ENCODE measurements at places on chromosomes 2 and 18. TPM values are rescaled to one million over a fixed set of nuclear protein-coding genes. Genes with fewer than 3 reads are reported as not detected.

DNA sequence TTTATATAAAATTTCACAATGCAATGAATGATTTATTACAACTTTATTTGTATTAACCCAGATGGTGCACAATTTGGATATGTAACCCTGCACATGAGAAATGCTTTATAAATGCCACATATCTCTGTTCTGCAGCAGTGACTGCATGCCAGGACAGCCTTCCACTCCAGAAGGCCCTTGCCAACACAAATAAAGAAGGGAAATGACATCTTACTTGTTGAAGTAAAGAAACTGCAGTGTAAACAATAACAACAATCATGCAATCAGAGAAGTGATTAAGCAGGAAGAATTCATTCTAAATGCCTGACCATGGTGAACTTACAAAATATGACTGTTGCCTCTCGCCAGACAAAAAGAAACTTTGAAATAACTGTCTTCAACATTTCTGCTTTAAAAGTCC is 129.9 kb upstream of the CHST9 start:
- H3K4me3 ChIP-seq: no peak overlapping the region
- DNase-seq: peak; percentile 63
- H3K36me3 ChIP-seq: no peaks in the 10 kb centered on the region
- H3K27ac ChIP-seq: no peak overlapping the region
- H3K4me1 ChIP-seq: no peaks in the 10 kb centered on the region

- H3K27me3 ChIP-seq: no peaks in the 10 kb centered on the region
- peaks cover 4% of the 10 kb centered on the region for H3K4me1 ChIP-seq
- peaks cover 55% of the 10 kb centered on the region for H3K36me3 ChIP-seq
- DNase-seq: no peak
- peak overlapping the region; percentile 90 for H3K4me3 ChIP-seq
- H3K27ac ChIP-seq: no peak overlapping the region
Measured at GRCh38 chr2:241689306-241689705, 2.7 kb upstream of the DTYMK start.

DNA sequence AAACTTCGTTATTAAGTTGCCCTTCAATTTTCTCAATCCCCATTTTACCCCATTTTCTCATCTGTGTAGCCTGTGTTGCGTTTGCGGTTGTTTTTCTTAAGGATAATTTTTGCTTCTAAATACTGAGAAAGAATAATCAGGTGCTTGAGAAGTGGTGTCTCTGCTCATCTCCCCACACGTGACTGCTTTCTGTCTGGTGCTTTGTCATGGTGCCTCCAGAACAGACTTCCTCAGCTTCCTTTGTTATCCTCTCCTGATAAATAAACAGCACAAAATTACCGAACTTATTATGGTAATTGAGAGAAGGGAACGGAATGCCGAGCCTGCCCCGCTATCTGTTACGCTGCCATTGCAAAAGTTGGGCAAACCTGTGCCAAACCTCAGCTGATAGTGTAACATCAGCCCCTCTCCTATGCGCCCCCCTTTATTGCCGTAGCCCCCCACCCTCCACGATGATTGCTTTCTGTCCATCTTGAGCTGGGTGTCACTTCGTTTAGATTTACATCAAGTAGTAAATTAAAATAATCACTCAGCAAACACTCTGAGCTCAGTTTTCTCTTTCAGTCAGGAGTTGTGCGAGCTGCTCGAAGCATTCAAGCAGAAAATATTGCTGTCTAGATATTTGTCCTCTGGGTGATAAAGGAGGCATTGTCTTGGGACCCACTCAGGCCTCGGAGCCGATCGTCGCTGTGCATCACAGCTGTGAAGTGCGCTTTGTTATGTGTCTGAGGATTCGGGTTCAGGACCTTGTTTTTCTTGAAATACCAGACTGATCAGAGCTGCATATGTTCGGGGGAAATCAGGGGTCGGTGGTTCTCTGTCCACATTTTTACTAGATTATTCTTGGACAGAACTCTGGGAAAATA is 1008.5 kb upstream of the FANCL start:
- DNase-seq: no peak
- H3K27me3 ChIP-seq: no peaks in the 10 kb centered on the region
- no peak overlapping the region for H3K27ac ChIP-seq
- H3K4me1 ChIP-seq: peaks cover 6% of the 10 kb centered on the region
- no peaks in the 10 kb centered on the region for H3K36me3 ChIP-seq
- H3K4me3 ChIP-seq: no peak overlapping the region

- H3K27ac ChIP-seq: no peak overlapping the region
- peak; percentile 38 for DNase-seq
- no peaks in the 10 kb centered on the region for H3K36me3 ChIP-seq
- peaks cover 15% of the 10 kb centered on the region for H3K4me1 ChIP-seq
- peak overlapping the region; percentile 13 for H3K4me3 ChIP-seq
- peaks cover 12% of the 10 kb centered on the region for H3K27me3 ChIP-seq
Measured at GRCh38 chr2:106197878-106198277, 3.8 kb upstream of the UXS1 start.

CCDC102B gene
- 3.5 TPM for total RNA-seq

DNA sequence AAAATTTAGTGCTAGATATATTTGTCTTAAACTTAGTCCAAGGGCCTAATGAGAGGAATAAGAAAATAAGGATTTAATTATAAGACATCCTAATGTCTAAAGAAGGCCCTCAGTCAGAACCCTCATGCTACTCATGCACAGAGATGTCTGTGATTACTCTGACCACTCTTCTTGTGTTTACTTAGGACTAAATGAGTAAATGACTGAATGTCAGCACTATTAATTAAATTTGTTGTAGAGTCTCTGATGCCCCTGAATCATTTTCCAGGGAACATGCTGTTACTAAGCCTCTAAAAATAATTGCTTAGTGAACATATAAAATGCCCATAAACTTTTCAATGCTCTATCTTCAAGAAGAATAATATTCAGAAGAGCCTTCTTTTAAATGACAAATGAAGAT is 32.4 kb downstream of the GULP1 start:
- no peaks in the 10 kb centered on the region for H3K36me3 ChIP-seq
- H3K27me3 ChIP-seq: no peaks in the 10 kb centered on the region
- no peak overlapping the region for H3K4me3 ChIP-seq
- H3K27ac ChIP-seq: no peak overlapping the region
- no peak for DNase-seq

CDCA7 gene
- total RNA-seq: 6.2 TPM

- H3K27ac ChIP-seq: no peak overlapping the region
- DNase-seq: peak; percentile 38
- no peak overlapping the region for H3K4me3 ChIP-seq
- peaks cover 51% of the 10 kb centered on the region for H3K36me3 ChIP-seq
Measured at GRCh38 chr2:113962692-113963480, 73.0 kb downstream of the ACTR3 start.

GRCh38 chr2:1553671-1554295 is 140.5 kb downstream of the TPO start:
- H3K4me1 ChIP-seq: peaks cover 6% of the 10 kb centered on the region
- no peak overlapping the region for H3K27ac ChIP-seq
- DNase-seq: no peak
- no peak overlapping the region for H3K4me3 ChIP-seq
- no peaks in the 10 kb centered on the region for H3K36me3 ChIP-seq

DNA sequence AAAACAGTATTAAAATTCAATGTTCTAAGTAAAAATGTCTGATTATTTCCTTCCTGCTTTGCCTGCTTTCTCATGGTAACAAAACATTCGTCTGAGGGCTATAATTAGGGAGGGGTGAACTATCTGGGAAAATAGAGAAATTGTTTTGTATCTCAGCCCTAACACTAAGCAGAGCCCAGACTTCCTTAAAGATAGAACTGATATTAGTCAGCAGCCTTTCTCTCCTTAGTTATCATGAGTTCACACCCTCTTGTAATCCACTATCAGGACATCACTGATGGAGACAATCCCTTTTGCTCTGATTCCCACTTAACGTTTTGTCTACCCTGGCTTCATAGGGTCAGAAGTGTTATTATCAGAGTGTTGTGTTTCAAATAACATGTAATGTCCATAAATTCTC is 701.1 kb upstream of the ZEB2 start:
- no peak for DNase-seq
- no peaks in the 10 kb centered on the region for H3K27me3 ChIP-seq
- no peak overlapping the region for H3K27ac ChIP-seq

DNA sequence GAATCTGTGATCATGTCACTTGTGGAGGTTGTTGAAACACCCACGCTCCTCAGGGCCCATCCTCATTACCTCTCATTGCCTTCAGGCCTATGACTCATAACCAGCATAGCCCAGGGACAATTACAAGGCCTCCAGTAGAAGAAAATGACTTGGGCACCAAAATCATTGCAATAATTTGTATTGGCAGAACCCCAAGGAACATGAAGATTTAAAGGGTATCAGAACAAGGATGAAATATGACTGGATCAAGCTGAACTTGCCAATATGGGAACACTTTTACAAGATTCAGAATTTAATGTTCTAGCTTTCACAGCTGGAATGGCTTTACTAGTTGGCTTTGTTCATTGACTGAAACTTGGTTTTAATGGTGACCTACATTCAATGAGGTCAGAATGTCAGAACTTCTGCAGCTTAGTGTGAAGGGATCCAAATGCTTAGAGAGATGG is 156.4 kb downstream of the COPS8 start:
- peak overlapping the region; percentile 31 for H3K27ac ChIP-seq
- no peaks in the 10 kb centered on the region for H3K27me3 ChIP-seq
- H3K4me1 ChIP-seq: peaks cover 39% of the 10 kb centered on the region
- H3K36me3 ChIP-seq: peaks cover 6% of the 10 kb centered on the region

DNA sequence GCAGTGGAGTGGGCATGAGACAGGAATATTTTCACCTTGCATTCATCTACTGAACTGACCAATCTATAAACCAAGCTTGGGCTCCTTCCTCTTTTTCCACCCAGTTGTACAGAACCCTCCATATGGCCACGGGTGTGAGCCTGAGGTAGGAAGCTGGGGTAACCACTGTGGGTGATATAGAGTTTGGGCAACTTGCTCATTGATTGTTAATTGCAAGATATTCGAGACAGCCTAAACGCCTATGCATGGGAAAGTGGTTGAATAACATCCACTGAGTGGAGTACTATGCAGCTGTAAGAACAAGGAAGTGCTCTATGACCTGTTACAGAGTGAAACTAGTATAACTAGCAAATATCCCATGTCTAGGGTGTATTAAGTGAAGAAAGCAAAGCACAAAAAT is 7.3 kb upstream of the VAPA start:
- H3K4me1 ChIP-seq: peaks cover 10% of the 10 kb centered on the region
- DNase-seq: no peak
- H3K36me3 ChIP-seq: no peaks in the 10 kb centered on the region
- H3K27me3 ChIP-seq: no peaks in the 10 kb centered on the region

DNA sequence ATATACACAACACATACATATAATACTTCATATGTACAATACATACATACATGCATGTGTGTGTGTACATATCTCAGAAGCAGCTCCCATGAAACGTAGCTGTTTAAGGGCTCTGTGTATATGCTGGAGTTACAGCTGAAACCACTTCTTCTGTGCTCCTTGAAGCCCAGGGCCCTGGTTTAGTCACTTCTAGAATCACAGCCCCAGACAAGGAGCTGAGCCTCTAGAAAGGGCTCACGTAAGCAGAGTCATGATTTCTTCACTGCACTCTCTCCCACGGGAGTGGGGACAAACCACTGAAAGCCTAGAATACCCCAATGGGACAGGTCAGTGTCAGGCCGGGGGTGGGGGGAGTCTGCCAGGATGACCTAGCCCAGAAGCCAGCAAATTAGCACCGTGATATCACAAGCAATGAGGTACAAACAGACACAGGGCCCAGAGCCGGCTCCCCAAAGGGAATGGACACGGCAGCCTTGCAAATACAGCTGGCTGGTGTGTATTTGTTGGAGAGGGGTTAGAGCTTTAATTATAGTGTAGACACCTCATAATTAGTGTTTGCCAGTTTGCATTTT is 90.3 kb downstream of the C1QL2 start:
- no peak for DNase-seq
- peaks cover 6% of the 10 kb centered on the region for H3K4me1 ChIP-seq
- H3K36me3 ChIP-seq: no peaks in the 10 kb centered on the region
- no peaks in the 10 kb centered on the region for H3K27me3 ChIP-seq
- no peak overlapping the region for H3K4me3 ChIP-seq

- peaks cover 53% of the 10 kb centered on the region for H3K4me1 ChIP-seq
- DNase-seq: peak; percentile 68
- H3K27me3 ChIP-seq: no peaks in the 10 kb centered on the region
- H3K36me3 ChIP-seq: no peaks in the 10 kb centered on the region
Measured at GRCh38 chr2:47189635-47190034, 34.5 kb upstream of the STPG4 start.

DNA sequence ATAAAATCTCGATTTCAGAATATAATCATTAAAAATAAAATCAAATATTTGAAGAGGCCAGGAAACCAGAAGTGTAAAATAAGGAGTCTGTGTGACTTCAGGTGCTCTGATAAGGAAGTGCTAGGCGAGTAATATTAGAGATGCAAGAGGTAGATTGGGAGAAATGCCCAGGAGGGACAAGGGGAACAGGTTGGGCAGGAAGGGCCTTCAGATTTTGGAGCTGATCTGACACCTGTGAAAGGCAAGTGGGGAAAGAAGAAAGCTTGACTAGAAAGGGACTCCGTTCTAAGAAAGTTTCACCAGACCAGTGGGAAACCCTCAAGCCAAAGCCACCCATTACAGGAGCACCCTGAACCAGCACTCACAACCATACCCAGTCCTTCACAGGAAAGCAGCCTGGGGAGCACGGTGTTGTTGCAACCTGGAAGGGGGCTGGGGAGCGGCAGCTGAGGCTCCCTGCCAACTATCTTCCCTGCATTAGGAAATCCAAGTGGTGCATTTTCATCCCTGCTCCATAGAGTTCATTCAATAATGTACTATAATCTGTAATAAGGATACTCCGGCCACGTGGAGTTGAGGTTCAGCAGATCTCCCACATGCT is 57.5 kb upstream of the GREB1L start:
- H3K27me3 ChIP-seq: no peaks in the 10 kb centered on the region
- no peaks in the 10 kb centered on the region for H3K36me3 ChIP-seq
- no peaks in the 10 kb centered on the region for H3K4me1 ChIP-seq
- no peak overlapping the region for H3K27ac ChIP-seq
- DNase-seq: no peak

DNA sequence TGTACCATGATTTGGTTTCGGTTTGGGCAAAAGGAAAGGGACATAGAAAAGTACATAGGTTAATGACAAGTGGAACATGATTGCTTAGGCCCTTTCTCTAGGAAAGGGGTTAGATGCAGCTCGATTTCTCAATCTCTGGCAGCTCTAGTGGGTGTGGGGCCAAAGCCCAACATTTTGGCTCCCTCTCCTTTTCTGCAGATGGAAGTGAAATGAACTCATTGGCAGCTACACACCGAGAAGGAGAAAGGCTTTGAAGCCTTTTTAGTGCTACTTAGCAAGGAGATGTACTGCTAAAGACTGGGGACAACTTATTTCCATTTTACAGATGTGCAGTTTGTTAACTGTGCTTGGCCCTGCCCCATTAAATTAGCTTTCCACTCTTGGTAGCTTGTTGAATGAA is 93.8 kb downstream of the LYPD6B start:
- no peak overlapping the region for H3K4me3 ChIP-seq
- no peaks in the 10 kb centered on the region for H3K27me3 ChIP-seq
- H3K4me1 ChIP-seq: no peaks in the 10 kb centered on the region

MARCHF4 gene
- total RNA-seq: 0.17 TPM

- no peaks in the 10 kb centered on the region for H3K27me3 ChIP-seq
- no peak overlapping the region for H3K27ac ChIP-seq
- no peak for DNase-seq
- peaks cover 17% of the 10 kb centered on the region for H3K4me1 ChIP-seq
Measured at GRCh38 chr2:204487447-204488229, 57.6 kb upstream of the PARD3B start.

- peaks cover 15% of the 10 kb centered on the region for H3K27me3 ChIP-seq
- H3K4me3 ChIP-seq: no peak overlapping the region
- H3K36me3 ChIP-seq: no peaks in the 10 kb centered on the region
- H3K4me1 ChIP-seq: no peaks in the 10 kb centered on the region
- DNase-seq: no peak
Measured at GRCh38 chr18:27541293-27541692, 356.2 kb upstream of the CHST9 start.

- no peak overlapping the region for H3K27ac ChIP-seq
- H3K4me3 ChIP-seq: no peak overlapping the region
- DNase-seq: no peak
- no peaks in the 10 kb centered on the region for H3K36me3 ChIP-seq
Measured at GRCh38 chr2:110863726-110864125, 131.4 kb downstream of the ACOXL start.

ALPI gene
- not detected for total RNA-seq

MOGAT1 gene
- not detected for total RNA-seq
